ENCODE measurements at places on chromosomes 1 and 21.

DNA sequence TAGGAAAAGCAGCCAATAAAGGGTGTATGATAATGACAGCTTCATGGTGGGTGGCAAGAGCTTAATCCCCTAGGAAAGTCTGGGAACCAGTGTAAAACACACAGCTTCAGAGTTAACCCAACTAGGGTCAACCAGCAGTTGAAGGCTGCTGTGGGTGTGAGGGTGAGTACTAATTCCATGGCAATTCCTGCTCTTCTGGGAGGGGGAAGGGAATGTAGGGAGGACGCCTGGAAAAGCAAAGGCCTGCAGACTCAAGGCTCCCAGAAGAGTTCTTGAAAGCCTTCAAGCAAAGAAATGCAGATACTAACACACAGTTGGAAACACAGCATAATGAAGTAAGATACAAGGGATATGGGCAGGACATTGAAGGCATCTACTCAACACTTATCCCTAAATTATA, 28.1 kb downstream of the TTLL7 start:
- DNase-seq, result no peak

GRCh38 chr1:196887515-196888239, at the start of gene CFHR4:
CFHR4 (plus strand) TSS chr1:196888052; CDS start chr1:196888151, 99 bp downstream.
- no peak for DNase-seq

- DNase-seq, result no peak
Observed at GRCh38 chr1:244840219-244840794, 4.8 kb downstream of the COX20 start.

- no peak for DNase-seq
Observed at GRCh38 chr1:65255035-65255655, 54.2 kb upstream of the DNAJC6 start.

- no peak for DNase-seq
Observed at GRCh38 chr21:33039536-33039935, 13.8 kb downstream of the OLIG2 start.

GRCh38 chr1:184485751-184486723, 99.2 kb downstream of the C1orf21 start:
- no peak for DNase-seq

DNA sequence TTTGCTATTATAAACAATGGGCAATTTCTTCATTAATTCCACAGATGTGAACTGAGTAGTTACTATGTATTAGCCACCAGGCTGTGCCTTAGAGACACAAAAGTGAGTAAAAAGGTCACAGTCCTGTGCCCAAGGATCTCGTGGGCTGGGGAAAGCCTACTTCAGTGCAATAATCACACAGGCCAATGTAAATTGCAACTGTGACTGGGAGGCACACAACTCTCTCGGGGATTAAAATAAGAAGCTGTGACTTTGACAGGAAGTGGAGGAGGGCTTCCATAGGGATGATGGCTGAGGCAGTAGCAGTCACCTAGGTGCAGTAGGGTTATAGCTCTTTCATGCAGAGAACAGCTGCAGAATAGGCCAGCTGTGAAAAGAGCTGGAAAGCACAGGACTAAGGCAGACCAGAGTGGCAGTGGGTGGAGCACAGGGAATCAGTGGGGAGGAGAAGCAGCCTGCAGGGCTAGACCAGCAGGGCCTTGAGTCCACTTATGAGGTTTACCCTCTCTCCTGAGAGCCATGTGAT, 121.9 kb downstream of the MAB21L3 start:
- no peak for DNase-seq

DNA sequence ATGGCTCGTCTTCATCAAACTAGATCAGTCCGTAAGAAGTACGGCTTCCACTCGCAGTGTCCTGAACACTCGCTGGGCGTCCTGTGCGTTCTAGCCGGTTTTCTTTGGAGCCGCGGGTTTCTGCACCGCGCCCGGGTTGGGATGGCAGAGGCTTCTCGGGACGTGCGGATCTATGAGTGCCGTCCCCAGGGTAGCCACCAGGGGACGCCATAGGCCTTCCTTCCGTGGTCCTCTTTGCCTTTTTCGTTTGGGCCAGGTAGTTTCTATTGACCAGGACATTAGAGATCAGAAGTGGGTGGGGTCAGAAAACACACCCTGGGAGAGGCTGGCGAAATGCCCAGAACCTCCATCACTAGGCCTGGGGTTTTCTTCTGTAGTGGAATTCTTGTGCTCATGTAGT, 273.8 kb downstream of the FAM72C start:
- DNase-seq, result peak; percentile 21

DNA sequence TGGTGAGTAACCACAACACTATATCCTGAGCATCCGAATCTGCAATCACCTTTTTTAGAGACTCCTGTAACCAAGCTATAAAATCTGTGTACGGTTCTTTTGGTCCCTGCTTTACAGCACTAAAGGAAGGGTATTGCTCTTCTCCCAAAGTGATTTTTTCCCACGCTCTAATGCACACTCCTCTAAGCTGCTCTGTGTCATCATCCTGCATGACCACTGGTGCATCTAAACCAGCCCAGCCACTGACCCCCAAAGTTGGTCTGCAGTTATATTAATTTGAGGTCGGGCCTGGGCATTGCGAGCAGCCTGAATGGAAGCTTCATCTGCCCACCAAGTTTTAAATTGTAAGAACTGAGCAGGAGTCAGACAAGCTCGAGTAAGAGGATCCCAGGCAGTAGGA, 480.0 kb downstream of the PTPRU start:
- DNase-seq, result no peak
